Suppressor macrophage treated with lipopolysaccharide for 1 hour (primary cell): ENCODE measurements at places on chromosomes 2 and 18.
A peak's percentile ranks its signal among the peaks of the same experiment; 100 is the strongest.

- no peak for DNase-seq
Measured at GRCh38 chr2:177394594-177394973, 2.0 kb downstream of the AGPS start.

GRCh38 chr2:55500025-55500424, 19.5 kb upstream of the CFAP36 start:
- peak; percentile 76 for DNase-seq

- DNase-seq, result no peak
Measured at GRCh38 chr2:72109291-72109690, 38.4 kb downstream of the CYP26B1 start.

DNA sequence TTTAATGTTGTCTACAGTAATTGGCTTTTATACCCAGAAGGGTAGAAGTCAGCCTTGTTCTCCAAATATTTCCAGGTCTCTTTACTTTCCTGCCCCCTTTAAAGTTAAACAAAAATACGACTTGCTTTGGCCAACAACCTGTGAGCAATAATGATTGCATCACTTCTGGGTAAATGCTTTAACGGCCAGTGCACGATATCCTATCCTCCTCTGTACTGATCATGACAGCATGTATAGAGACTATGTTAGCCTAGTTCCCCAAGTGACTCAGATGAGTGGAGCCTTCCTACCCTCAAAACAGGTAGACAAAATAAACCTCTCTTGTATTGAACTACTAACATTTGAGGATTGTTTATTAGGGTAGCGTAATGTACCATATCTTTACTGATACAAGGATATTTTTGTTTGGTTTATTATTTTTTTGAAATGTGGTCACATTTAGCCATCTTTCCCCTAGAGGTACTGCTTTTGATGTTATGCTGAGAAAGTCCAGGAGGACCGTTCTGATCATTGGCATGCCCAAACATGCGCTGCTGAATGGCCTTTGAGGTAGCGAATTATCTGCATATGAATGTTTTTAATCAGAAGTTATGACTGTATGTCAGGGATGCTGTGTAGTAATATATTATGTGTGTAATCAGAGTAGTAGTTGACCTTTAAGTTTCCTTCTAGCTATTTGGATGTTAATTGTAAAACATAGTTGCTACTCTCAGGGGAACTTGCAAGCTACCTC, 262.6 kb upstream of the DCC start:
- no peak for DNase-seq

DNA sequence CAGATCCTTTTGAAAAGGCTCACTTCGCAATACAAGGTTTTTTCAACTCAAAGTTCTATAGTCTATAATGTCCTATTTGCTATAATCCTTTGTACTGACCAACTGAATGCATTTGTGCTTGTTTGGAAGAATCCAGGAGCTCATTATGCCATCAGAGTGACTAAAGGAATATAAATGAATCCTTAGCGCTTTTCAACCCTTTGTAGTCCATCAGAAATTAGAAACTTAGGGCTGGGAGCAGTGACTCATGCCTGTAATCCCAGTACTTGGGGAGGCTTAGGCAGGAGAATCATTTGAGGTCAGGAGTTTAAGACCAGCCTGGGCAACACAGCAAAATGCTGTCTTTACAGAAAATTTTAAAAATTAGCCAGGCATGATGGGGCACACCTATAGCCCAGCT, 330.2 kb upstream of the CHAC2 start:
- DNase-seq, result no peak

DNA sequence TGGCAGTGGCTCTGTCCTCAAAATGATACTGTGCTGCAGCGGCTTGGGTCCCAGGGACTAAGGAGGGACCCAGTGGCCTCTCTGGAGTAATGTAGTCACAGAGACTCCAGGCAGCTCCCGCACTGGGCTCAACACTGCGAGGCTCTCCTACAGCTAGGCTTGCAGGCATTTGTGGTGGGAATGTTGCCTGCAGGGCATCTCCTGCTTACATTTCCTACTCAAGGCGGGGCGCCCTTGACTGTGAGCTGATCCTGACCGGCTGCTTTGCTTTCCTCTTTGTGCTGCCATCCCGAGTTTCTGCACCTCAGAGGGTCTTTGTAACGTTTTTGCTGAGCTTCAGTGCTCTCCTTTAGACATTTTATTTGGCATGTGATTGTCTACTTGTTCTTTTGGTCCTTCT, 177.4 kb upstream of the FN1 start:
- DNase-seq, result no peak

- peak; percentile 67 for DNase-seq
Measured at GRCh38 chr2:68643011-68643873, at the start of gene PROKR1. Gene PROKR1, plus strand, starts transcription at chr2:68643579. Its CDS starts 2,243 bp downstream, at chr2:68645822.

DNA sequence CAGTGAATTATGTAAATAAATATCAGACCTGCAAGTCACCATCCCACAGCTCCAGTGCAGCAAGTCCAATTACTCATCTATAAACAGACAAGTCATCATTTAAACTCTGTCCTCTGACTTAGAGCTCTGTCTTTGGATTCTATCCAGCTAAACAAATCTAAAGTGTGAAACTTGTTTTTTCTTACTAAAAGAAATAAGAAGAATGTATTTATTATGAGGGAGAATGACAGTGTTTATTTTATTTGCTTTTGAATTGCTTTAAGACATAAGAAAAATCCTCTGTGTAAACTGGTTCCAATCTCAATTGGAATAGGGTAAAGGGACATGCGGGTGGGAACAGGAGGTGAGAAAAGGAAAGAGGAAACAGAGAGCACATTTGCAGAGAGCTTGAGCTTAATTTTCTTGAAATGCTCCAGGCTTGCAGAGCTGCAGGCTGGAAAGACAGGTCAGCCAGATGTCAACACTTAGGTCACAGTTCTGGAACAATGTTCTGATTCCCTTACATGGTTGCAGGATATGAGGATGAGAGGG, 355.8 kb downstream of the MEIS1 start:
- DNase-seq, result no peak

DNA sequence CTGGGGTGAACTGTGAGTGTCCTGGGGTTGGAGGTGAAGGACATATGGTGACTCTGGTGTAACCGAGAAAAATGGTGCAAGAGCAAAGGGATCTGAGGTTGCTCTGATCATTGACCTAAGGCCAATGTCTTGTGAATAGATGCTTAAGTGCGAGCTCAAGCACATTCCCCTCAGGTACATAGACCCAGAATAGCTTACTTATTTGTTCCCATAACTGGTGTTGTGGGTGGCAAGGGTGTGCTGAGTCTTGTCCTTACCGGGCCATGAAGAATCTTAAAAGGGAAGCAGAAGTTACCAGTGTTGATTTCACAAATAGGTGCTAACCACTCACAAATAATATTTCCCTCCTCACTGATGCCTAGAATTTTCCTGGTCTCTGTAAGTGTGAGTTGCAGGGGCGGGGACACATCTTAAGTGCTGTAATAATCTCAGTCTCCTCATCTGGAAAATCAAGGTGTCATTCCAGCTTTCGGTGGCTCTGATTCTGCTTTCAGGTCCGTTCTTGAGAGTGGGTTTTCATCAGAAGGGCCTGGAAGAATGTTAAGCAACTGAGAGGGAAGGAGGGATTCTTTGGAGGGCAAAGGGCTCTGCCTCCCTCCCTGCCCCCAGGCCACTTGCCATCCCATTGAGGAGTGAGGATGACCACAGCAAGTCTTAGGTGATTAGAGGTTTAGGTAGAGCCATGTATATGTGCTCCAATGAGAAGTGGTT, 54.9 kb downstream of the LIPG start:
- no peak for DNase-seq

DNA sequence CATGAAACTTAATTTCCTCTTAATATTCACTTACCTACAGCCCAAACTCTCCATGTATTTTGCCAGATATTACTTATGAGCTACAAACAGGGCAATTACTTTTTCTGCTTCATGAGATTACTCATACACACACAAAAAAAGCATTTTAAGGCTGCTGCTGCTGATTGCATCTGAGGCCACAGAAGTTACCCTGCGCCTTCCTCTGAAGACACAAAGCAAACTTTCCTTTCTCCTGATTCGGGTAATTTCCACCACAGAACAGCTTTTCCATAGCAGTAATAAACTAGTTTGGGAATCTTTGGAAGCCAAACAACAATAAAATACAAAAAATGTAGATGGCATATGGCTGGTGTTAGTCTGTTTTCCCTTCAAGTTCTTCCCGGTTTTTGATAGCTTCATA, 6.2 kb downstream of the TTC32 start:
- DNase-seq, result no peak

GRCh38 chr2:235711527-235711926, 217.7 kb downstream of the AGAP1 start:
- DNase-seq, result no peak

DNA sequence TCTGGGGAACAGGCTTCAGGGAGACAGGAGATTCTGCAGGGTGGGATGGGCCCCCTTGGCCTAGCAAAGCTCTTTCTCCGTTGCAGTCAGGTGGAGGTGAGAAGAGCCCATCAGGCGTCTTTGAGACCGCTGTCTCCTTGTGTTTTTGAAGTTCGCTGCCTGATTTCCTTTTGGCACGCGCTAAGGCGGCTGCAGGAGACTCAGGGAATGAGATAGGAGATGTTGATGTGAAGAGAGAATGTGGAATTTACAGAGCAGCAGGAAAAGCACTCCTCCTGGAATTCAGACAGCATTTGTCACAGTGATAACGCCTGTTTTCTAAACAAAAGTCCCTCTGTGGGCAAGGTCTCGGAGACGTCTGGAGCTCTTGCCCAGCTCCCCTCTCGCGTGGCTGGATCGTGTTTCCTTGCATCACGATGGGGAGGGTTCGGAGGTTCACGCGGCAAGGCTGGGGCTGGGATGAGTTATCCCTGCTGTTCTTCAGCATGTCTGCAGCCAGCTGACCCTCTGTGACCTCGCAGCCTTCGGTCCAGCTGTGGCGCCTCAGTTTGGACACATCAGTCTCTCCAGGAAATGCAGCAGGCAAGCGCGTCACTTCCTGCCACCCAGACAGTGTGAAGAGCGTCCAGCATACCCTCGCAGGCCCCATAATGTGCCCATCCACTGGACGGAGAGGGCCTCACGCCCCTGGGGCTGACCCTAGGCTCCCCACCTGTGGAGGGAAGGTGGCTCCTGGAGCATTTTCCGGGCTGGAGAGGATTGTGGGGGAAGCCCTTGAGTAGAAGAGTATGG, 30.2 kb downstream of the GLI2 start:
- DNase-seq, result no peak

GRCh38 chr2:239381709-239382134, 19.1 kb downstream of the HDAC4 start:
- DNase-seq, result peak; percentile 42

- peak; percentile 49 for DNase-seq
Measured at GRCh38 chr2:105454801-105455485, 56.1 kb upstream of the FHL2 start.

GRCh38 chr2:118940486-118941120, 1.4 kb upstream of the MARCO start:
- peak; percentile 94 for DNase-seq

DNA sequence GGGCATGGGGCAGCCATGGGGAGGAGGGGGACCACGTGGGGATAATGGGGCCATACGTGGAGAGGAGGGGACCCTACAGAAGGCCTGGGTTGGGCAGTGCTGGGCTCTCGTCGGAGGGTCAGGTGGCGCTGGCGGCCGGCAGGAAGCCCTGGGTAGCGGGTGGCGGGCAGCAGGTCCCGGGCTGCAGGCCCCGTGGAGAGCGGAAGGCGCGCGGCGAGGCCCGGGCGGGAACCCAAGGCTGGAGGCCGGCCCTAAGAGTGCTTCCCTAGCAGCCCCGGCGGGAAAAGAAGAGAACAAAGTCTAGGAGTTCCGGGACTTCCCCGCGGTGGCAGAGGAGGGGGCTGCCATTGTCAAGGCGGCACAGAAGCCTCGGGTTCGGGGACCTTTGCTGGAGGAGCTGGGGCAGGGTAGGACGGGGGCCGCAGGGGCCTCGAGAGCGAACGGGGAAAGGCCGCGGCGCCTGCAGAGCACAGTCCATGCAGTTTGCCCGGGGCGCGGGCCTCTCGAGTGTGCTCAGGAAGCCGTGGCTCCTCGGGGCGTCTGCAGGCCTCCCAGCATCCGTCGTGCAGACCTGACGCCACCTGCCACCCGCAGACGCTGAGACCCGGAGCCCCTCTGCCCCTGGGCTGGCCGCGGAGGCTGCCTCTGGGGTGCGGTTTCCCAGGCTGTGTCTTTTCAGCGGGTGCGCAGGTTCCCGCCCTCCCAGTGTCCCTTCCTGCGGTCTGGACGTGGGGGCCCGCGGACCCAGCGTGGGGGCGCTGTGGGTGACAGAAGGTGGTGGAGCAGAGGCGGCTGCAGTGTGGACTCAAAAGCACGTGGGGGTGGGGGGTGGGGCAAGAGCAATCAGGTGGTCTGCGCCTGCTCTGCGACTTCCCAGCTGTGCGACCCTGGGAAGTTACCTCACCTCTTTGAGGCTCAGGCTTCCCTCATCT, 19.4 kb upstream of the NCL start:
- DNase-seq, result peak; percentile 45

DNA sequence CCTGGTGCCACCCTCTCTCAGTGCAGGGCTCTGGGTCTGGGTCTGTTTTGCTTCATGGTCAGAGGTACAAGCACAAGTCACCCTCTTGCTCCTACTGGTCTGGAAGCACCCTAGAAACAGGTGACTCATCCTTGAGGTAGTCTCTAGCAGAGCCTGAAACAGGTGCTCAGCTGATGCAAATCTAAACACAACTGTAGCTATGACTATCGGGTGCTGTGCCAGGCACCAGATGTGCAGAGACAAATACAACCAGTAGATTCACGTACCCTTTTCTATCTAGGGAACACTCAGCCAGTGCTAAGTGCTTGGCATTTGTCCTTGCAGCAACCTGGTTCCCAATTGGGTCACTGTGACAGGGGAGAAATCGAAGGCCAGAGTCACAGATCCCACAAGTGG, 140.9 kb upstream of the MYCN start:
- DNase-seq, result no peak

- DNase-seq, result peak; percentile 69
Measured at GRCh38 chr2:26035090-26035743, 1.3 kb downstream of the RAB10 start.

GRCh38 chr2:102033750-102034682, 42.3 kb downstream of the IL1R2 start:
- no peak for DNase-seq

GRCh38 chr2:162826921-162827320, 11.6 kb downstream of the KCNH7 start:
- DNase-seq, result no peak

- DNase-seq, result no peak
Measured at GRCh38 chr2:121649149-121649595, at the start of gene CLASP1. Gene CLASP1, minus strand, starts transcription at chr2:121649462. Its CDS starts 43,567 bp downstream, at chr2:121605895.

- DNase-seq, result no peak
Measured at GRCh38 chr2:127957240-127957639, 70.6 kb downstream of the SAP130 start.

DNA sequence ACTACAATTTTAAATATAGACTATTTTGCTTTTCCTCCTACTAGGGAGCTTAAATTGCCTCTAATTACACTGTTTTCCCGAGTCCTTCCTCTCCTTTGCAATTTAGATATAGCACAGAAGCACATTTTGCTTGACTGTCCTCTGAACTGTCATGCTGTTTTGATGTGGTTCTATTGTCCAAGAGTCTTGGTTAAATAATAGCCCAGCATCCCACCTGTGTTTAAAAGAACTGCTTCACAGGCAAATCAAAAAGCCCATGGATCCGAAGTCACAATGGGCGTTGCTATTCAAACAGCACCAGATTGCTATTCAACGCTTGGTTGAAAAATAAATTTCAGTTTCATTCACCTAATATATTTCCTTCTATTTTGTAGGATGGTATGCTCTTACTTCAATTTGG, 22.3 kb upstream of the ACTR3 start:
- DNase-seq, result no peak
